Stomach (tissue), 19 donors: ENCODE measurements at places on chromosomes 3 and 15.

- DNase-seq = peak; percentile 9
Measured at GRCh38 chr3:137807998-137808397, 43.9 kb downstream of the SOX14 start.

DNA sequence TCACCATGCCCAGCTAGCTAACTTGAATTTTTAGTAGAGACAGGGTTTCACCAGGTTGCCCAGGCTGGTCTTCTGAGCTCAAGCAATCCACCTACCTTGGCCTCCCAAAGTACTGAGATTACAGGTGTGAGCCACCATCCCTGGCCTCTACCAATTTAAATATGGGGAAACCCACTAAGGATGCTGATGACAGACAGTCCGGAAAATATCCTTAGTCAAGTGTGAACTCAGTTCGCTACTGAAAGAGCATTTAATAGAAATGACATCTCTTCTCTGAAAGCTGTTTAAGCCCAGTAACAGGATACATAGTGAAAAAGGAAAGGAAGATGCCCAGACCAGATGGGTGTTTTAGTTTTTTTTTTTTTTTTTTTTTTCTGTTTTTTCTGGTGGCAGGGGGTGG is 7.7 kb upstream of the GRAMD2A start:
- no peak for DNase-seq

- peak; percentile 66 for DNase-seq
Measured at GRCh38 chr3:48502728-48503168, 1.2 kb downstream of the SHISA5 start.

- no peak for DNase-seq
Measured at GRCh38 chr3:97979610-97980009, 7.4 kb upstream of the RIOX2 start.

- DNase-seq = peak; percentile 54
Measured at GRCh38 chr3:129312671-129313414, 34.2 kb downstream of the HMCES start.

- no peak for DNase-seq
Measured at GRCh38 chr15:73382115-73382514, 13.4 kb upstream of the HCN4 start.

- no peak for DNase-seq
Measured at GRCh38 chr3:48528754-48529153, 24.8 kb upstream of the SHISA5 start.

- no peak for DNase-seq
Measured at GRCh38 chr15:54564166-54564565, 585.9 kb downstream of the UNC13C start.

DNA sequence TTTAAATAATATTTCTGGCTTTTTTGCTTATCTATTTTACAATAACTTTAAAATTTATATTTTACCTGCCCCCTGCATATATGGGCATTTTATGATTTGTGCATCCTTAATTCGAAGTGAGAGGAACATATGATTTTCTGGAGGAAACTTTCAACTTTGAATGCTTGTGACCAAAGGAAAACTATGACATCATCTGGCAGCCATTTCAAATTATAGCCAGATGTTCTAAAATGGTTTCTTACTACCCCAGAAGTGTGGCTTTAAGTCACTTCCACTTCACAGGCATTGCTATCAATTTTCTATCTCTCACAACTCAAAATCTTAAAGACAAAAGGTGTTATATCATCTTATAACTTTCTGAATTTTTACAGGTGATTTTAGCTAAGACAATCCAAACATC is 508.8 kb downstream of the RBMS3 start:
- DNase-seq = no peak

GRCh38 chr3:148023994-148024393 is 614.8 kb downstream of the ZIC1 start:
- peak; percentile 30 for DNase-seq

DNA sequence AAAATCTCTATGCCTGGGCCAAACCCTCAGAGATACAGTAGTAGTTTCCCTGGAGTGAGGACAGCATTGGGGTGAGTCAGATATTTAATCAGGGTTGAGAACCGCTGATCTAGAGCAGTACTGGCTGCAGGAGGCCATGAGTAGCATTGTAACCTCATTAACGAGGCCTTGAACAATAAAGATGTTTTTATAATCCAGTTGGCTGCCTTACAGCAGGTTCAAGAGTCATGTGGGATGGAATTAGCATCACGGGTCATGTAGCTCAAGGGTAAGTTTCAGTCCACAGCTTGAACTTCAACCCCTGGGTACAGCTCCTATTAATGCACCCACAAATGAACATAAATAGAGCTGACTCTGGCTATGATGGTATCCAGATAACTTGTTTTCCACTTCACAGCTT is 5.1 kb downstream of the HPS3 start:
- DNase-seq = peak; percentile 29
